PC-3 (cell line): ENCODE measurements at places on chromosomes 4 and X. TPM values are rescaled to one million over a fixed set of nuclear protein-coding genes. Genes with fewer than 3 reads are reported as not detected.

The ADH4 gene
- total RNA-seq, result not detected in 2 replicates

GRCh38 chr4:73891739-73892405, 22.7 kb downstream of the CXCL1 start:
- H3K4me1 ChIP-seq, result peaks cover 28% of the 10 kb centered on the region
- H3K27me3 ChIP-seq, result no peaks in the 10 kb centered on the region
- no peak overlapping the region for H3K27ac ChIP-seq

DNA sequence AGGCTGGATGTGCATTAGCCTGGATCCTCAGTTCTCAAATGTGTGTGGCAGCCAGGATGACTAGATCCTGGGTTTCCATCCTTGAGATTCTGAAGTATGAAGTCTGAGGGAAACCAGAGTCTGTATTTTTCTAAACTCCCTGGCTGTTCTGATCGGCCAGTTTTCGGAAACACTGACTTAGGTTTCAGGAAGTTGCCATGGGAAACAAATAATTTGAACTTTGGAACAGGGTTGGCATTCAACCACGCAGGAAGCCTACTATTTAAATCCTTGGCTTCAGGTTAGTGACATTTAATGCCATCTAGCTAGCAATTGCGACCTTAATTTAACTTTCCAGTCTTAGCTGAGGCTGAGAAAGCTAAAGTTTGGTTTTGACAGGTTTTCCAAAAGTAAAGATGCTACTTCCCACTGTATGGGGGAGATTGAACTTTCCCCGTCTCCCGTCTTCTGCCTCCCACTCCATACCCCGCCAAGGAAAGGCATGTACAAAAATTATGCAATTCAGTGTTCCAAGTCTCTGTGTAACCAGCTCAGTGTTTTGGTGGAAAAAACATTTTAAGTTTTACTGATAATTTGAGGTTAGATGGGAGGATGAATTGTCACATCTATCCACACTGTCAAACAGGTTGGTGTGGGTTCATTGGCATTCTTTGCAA, 67.6 kb downstream of the PDGFRA start:
- no peaks in the 10 kb centered on the region for H3K4me1 ChIP-seq
- H3K4me3 ChIP-seq, result no peak overlapping the region
- H3K27ac ChIP-seq, result no peak overlapping the region
- H3K36me3 ChIP-seq, result no peaks in the 10 kb centered on the region
- peaks cover 28% of the 10 kb centered on the region for H3K27me3 ChIP-seq

The YIPF6 gene
- 36.1 and 37.0 TPM in 2 replicates for total RNA-seq

- H3K4me3 ChIP-seq, result no peak overlapping the region
- H3K36me3 ChIP-seq, result peaks cover 10% of the 10 kb centered on the region
- peaks cover 29% of the 10 kb centered on the region for H3K4me1 ChIP-seq
- no peaks in the 10 kb centered on the region for H3K27me3 ChIP-seq
These were observed 15.6 kb downstream of the SCARB2 start for GRCh38 chr4:76197971-76198410.

- DNase-seq, result no peak
- no peak overlapping the region for H3K4me3 ChIP-seq
- H3K27me3 ChIP-seq, result no peaks in the 10 kb centered on the region
- H3K27ac ChIP-seq, result no peak overlapping the region
These were observed 67.5 kb upstream of the SH3RF1 start for GRCh38 chr4:169338241-169338640.

DNA sequence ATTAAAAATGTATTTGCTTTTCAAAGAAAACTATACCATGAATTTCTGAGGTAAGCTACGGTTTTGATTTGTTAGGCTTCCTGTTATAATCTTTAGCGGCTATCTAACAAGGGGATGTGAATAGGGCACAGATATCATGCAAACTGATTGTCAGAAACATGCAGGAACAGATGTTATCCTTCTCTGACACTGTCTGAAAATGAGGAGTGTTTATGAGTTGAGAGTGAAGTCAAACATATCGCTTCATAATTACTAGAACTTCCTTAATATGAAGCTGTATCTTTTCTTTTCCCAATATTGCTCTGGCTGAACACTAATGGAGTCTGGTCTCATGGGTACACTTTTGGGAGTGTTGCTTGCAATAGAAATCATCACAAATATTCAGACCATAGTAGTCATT, 16.3 kb upstream of the SULT1B1 start:
- H3K27ac ChIP-seq, result no peak overlapping the region
- no peaks in the 10 kb centered on the region for H3K36me3 ChIP-seq
- H3K4me3 ChIP-seq, result no peak overlapping the region
- no peak for DNase-seq

DNA sequence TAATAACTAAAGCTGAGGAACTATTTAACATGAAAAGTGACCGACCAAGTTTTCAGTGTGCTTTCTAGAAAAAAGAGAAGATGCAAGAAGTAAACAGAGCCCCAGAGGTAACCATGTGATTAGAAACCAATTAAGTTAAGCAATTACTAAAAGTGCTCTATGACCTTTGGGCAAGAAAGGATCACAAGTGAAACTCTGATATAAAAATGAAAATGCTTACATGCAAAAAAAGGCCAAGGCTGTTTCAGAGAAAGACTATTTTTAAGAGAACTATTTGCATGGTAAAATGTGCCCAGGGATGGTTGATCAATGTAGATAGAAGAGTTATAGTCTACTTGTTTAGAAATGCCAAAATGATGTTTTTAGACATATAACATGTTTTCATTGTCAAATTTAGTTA, 22.0 kb downstream of the KLHL15 start:
- no peaks in the 10 kb centered on the region for H3K27me3 ChIP-seq
- no peak overlapping the region for H3K4me3 ChIP-seq
- H3K27ac ChIP-seq, result no peak overlapping the region
- no peak for DNase-seq
- H3K4me1 ChIP-seq, result peaks cover 6% of the 10 kb centered on the region; the same call in 1 of the 2 replicates

GRCh38 chrX:38824176-38824575, 22.9 kb downstream of the MID1IP1 start:
- no peak overlapping the region for H3K27ac ChIP-seq
- DNase-seq, result no peak
- no peaks in the 10 kb centered on the region for H3K27me3 ChIP-seq
- H3K4me3 ChIP-seq, result no peak overlapping the region
- H3K36me3 ChIP-seq, result no peaks in the 10 kb centered on the region

DNA sequence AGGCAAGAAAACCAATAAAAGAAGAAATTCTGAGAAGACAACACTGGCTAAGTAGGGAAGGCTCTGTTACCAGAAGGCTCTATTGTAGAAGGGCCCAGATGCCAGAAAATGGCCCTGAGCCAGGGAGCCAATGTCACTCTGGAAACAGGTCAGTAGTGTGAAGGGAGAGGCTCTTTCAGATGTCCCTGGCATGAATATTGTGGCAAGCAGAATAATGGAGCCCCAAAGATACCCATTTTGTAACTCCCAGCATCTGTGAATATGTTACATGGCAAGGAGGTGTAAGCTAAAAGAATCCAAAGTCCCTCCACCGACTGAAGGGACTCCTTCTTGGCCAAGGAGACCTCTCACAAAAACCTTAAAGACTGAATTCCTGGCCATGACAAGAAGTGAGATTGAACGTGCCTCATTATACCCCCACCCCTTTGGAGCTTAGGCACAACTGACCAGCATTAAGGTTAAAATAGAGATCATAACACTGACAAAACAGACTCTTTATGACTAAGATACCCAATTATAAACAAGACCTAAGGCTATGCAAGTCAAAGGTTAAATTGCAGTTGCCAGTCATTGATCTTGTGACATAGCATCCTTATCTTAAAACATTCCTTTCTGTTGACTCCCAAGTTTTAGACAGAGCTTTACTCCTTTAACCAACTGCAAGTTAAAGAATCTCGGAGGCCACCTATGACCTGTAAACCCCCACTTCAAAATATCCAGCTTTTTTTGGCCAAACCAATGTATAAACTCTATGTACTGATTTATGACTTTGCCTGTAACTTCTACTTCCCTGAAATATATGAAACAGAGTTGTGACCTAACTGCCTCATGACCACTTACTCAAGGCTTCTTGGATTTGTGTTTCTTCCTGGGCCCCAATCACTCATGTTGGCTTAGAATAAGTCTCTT, 42.2 kb upstream of the SMIM10 start:
- no peak overlapping the region for H3K4me3 ChIP-seq
- H3K4me1 ChIP-seq, result peaks cover 29% of the 10 kb centered on the region
- H3K27me3 ChIP-seq, result no peaks in the 10 kb centered on the region
- H3K27ac ChIP-seq, result peak overlapping the region; percentile 65

- H3K27me3 ChIP-seq, result no peaks in the 10 kb centered on the region
- H3K4me1 ChIP-seq, result no peaks in the 10 kb centered on the region
- no peak overlapping the region for H3K27ac ChIP-seq
- no peaks in the 10 kb centered on the region for H3K36me3 ChIP-seq
- H3K4me3 ChIP-seq, result no peak overlapping the region
These were observed 32.0 kb downstream of the VSIG4 start for GRCh38 chrX:66007851-66008250.

GRCh38 chr4:33543941-33544450, 2700.3 kb downstream of the ARAP2 start:
- H3K27ac ChIP-seq, result no peak overlapping the region
- H3K27me3 ChIP-seq, result no peaks in the 10 kb centered on the region
- no peak for DNase-seq

- H3K4me3 ChIP-seq, result no peak overlapping the region
- H3K4me1 ChIP-seq, result peaks cover 26% of the 10 kb centered on the region
- no peaks in the 10 kb centered on the region for H3K27me3 ChIP-seq
- peak; percentile 53 for DNase-seq
These were observed 513.5 kb upstream of the NR3C2 start for GRCh38 chr4:148955564-148956297.
